ENCODE measurements at places on chromosomes 12 and 14. TPM values are rescaled to one million over a fixed set of nuclear protein-coding genes. Genes with fewer than 3 reads are reported as not detected.

GRCh38 chr12:112367965-112368364, 14.3 kb downstream of the HECTD4 start:
- no peak for DNase-seq

DNA sequence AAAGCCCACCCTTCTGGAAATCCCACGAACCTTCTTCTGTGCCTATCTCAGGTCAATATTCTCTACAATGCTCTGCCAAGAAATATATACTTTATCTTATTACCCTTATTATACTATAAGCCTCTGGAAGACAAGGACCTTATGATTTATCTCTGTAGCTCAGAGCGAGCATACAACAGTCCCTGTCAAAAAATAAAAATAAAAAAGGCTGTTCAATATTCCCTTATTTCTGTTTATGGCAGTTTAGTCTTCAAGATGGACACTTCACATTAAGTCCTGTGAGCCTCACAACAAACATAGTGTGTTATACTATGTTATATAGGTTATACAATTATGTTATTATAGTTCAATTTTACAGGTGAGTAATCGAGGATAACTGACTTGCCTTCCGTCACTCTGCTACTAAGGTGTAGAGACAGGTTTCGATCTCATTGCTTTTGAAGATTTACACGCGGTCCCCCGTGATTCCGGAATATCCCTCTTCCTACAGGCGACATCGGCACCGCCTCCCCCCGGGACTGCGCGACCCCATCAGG, 562 bp downstream of the EAPP start:
- DNase-seq, result no peak

DNA sequence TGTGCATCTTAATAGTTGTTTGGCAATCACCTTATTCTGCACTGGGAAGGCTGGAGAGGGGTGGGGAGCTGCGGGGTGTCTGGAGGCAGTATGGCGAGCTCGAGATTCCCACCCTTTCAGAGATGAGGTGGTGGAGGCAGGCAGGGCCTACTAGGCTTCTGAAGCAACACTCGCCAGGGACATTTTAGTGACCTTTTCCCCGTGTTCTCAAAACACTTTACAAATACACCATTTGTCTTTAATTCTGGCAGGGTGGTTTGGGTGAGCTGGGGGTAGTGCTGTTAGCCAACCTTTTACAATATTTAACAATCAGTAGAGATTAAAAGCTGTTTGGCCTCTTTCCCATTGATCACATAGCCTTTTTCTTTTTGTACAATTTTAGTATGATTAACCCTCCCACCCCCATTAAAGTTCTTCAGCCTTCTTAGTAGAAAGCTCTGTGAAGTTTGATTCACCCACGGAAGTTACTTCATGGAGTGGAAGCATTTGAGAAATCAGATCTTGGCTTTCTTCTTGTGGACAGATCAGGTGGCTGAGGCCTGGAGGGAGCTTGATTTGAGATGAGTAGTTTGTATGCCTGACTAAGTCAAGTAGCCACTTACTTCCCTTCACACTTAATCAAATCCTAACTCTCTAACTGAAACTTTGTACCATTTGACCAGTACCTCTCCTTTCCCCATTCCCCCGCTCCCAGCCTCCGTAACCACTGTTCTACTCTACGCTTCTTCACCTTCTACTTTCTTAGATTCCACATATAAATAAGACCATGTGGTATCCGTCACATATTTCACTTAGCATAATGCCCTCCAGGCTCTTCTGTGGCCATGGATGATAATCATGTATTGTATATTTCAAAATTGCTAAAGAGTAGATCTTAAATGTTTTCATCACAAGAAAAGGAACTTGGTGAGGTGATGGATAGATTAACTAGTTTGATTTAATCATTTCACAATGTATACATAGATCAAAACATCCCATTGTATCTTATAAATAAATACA, 41.0 kb downstream of the TRAF3 start:
- DNase-seq, result no peak

DNA sequence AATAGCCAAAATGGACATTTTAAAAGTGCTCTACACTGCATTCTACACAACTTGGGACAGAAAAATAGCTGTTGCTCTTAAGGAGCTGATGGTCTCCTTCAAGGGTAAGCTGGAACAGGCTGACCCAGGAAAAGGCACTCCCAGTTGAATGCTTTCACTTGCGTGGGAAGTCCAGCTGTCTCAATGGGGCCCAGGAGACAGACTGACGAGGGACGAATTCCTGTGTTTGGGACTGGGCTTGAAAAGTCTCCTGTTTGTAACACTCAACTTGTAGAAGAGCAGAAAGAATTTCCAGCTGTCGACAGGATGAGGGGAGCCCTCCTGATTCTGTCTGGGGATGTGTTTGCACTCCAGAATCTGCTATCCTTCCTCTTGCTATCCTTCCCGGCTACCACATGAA, 180.8 kb downstream of the ZFP36L1 start:
- DNase-seq, result no peak

DNA sequence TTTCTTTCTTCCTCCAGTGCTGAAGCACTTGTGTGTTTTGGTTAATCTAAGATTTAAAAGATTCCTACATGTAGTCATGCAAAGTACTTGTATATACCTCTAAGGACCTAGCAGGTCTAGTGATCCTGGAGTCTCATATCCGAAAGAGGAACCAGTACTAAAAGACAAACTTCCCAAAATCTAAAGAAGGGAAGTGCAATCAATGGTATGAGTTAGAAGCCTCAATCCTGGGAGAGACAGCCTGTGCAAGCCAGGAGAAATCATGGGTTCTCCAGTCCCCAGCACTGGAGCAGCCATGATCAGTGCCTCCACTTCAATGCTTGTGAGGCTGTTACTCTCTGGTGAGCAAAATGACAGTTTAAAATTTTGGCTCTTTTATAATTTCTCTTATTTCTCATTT, 277.4 kb downstream of the DAD1 start:
- DNase-seq, result no peak

- DNase-seq, result no peak
Measured at GRCh38 chr12:58720421-58720820, 199.9 kb downstream of the LRIG3 start.

GRCh38 chr14:32408018-32408417, 78.9 kb downstream of the AKAP6 start:
- peak; percentile 79 for DNase-seq

DNA sequence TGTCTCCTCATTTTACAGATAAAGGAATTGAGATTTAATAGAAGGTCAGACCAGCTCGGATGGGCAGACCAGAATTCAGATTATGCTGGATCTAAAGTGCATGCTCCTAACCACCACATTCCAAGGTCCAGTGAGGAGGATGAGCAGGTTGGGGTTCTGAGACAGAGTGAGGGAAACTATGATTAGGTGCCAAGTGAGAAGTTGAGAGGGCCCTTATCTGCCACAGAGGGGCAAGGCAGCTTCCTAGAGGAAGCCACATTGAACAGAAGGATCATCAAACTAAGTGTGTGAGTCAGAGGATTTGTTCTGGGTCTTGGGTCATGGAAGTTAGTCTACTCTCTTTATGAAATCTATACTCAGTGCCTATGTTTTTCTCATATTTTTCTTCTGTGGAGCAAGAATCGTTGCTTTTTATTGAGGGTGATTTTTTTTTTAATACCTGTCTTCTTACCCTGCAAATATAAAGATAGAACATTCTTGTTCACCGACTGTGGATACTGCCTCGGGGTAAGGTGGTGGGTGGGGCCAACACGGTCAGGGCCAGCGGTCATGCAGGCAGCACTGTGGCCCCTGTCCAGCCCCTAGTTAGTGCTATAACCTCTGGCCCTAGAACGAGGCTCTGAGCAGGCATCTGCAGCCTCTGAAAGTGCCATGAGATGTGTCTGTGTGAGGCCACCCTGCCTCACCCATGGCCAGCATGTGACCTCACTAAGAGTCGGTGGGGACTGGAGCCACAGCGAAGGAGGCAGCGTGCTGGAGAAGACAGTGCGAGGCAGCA, 55.6 kb upstream of the PTHLH start:
- DNase-seq, result no peak

- peak; percentile 61 for DNase-seq
Measured at GRCh38 chr12:13661005-13661887, 320.2 kb downstream of the GRIN2B start.

DNA sequence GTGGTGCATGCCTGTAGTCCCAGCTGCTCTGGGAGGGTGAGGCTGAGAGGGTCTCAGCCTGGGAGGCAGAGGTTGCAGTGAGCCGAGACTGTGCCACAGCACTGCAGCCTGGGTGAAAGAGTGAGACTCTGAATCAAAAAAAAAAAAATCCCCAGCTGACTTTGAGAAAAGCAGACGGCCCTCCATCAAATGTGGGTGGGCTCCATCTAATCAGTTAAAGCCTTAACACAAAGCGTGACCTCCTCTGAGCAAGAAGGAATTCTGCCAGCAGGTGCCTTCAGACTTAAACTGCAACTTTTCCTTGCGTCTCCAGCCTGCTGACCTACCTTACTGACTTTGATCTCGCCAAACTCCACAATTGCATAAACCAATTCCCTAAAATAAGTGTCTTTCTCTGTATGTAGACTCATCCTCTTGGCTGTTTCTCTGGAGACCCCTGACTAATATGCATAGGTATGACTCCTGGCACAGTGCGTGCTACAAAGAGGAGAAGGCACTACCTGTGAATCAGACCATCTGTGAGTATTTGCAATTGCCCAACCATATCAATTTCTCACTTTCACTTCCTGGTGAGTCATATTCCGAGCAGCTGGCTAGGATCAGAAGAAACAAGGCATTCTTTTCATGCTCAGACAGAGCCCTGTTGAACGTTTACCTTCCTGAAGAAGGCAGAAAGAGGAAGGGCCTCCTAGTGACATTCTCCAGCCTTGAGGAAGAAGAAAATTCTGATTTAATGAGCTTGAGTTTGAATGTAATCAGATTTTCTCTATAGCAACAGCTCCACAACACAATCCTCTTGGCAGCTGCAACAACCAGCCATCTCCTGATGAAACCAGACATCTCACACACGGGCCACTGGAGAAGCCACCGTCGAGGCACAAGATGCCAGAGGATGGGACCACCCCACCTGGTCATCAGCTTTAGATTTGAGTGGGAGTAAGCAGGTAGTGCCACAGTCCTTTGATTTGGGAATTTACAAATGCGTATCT, 54.3 kb downstream of the CLMN start:
- DNase-seq, result no peak

SAMD4A gene
- total RNA-seq, result 56.0 TPM

GDF3 gene
- not detected for total RNA-seq

KCNC2 gene
- 59.1 TPM for total RNA-seq

CAPS2 gene
- 45.4 TPM for total RNA-seq

TESPA1 gene
- total RNA-seq, result 150 TPM
